ENCODE measurements at places on chromosomes 12 and 14.

- no peak for DNase-seq
Measured at GRCh38 chr12:31300783-31301182, 25.2 kb downstream of the SINHCAF start.

- no peak for DNase-seq
Measured at GRCh38 chr12:14849661-14850060, 6.3 kb upstream of the ART4 start.

GRCh38 chr14:47103771-47104170, 452.2 kb upstream of the RPL10L start:
- DNase-seq: no peak

DNA sequence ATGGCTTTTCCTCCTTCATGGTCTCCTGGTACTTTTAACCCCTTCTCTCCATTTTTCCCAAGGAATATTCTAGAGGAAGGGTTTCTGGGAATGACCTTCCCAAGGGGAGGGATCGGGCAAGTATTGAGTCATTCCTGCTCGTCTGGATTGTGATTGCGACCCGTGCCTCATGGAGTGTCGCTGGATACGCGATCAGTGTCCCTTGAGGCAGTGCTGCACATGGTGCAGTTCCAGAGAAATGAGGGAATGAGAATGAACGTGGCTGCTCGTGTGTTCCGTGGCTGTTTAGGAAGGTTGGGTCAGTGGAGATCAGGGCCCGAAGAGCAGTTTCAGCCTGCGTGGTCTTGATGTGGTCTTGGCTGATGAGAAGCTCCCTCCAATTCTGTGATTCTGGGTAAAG, 234.4 kb downstream of the CACNA1C start:
- no peak for DNase-seq

GRCh38 chr12:3611860-3612703, 121.1 kb downstream of the PRMT8 start:
- DNase-seq: no peak

- DNase-seq: no peak
Measured at GRCh38 chr12:64008596-64008995, 164.1 kb downstream of the SRGAP1 start.

DNA sequence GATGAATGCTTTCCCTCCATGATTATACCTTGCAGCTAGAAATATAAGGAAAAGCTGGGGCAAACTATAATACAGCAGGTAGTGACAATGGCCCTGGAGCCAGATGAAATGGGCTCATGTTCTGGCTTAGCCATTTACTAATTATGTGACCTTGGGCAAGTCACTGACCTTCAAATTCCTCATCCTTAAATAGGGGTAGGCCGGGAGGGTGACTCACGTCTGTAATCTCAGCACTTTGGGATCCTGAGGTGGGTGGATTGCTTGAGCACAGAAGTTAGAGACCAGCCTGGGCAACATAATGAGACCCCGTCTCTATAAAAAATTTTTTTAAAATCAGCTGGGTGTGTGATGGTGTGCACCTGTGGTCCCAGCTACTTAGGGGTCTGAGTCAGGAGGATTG, 155.4 kb downstream of the C12orf75 start:
- DNase-seq: no peak

- DNase-seq: no peak
Measured at GRCh38 chr14:26598672-26599131, 869 bp upstream of the NOVA1 start.

- no peak for DNase-seq
Measured at GRCh38 chr14:49703965-49704364, 11.0 kb downstream of the KLHDC1 start.

- DNase-seq: peak; percentile 76
Measured at GRCh38 chr12:123905319-123905925, 67.2 kb downstream of the CCDC92 start.

All from activated CD8-positive, alpha-beta T cell treated with anti-CD3 and anti-CD28 coated beads for 36 hours (primary cell).